ENCODE measurements at places on chromosomes 7 and 10.

GRCh38 chr10:47361293-47361692 lies 13.1 kb downstream of the RBP3 start:
- peak; percentile 24 for DNase-seq

- no peak for DNase-seq
Observed at GRCh38 chr7:1752771-1753563, 82.9 kb downstream of the ELFN1 start.

DNA sequence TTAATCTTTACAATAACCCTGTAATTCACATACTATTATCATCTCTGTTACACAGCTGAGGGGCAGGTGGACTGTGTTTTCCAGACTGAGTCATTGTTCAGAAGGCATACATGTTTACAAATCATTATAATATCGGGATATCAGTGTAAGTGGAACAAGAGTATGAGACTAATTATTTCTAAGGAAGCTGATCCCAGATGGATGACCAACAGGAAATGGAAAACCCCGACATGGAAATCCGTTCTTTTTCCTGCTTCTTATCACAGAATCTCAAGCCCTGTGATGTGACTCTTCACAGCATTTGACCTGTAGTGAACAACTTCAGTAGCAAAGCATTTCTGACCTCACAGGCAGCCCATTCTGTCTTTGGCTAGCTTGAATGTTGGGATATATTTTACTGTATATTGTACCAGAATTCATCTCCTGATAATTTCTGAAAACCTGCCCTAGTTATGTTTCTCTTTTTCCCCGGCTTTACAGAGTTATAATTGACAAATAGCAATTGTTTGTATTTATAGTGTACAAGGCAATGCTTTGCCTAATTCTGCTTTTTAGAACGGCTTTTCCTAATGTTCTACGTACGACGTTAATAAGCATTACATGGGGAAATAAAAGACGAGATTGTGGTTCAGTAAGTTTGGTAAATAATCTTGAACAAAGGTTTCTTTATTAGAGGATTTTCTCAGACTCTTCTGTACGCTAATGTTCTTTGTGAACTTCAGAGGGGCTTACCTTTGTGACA lies 78.6 kb upstream of the SYPL1 start:
- DNase-seq, result no peak

GRCh38 chr7:96826089-96826488 lies 116.4 kb upstream of the SEM1 start:
- no peak for DNase-seq

DNA sequence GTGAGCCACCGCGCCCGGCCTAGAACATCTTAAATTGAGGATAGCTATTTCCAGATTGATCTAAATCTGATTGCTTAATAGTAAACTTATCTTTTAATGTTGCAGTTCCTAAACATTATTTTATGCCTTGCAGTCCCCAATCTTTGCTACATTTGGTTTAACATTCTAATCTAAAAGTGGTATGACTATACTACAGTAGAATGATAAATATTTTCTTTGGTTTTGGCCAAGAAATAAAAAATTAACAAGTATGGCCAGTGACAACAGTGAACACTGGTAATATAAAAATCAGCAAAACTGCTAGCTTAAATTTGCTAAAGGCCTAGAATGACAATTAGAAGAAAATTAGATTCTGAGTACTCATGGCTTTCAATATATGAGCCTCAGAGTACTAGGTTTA lies 73.5 kb downstream of the CDK6 start:
- no peak for DNase-seq

DNA sequence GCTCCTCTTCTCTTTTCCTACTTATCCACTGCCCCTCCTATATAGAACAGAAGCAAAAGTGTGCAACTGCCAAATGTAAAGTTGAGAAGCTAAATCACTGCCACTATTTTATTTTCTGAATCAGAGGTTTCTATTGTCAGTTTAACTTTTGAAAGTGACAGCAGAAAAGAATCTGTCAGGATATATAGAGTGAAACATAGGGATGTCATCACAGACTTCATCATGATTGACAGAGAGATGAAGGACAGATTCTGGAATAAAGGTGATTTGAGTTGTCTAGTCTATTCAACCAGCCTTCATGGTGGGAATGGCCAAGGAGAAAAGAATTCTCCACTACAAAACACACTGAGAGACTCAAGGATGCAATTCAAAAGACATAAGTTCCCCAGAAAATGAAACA lies 19.9 kb downstream of the NEUROD6 start:
- no peak for DNase-seq

GRCh38 chr10:82221601-82222149 lies 346.7 kb downstream of the NRG3 start:
- no peak for DNase-seq
